ENCODE measurements at places on chromosomes 13 and 19.

DNA sequence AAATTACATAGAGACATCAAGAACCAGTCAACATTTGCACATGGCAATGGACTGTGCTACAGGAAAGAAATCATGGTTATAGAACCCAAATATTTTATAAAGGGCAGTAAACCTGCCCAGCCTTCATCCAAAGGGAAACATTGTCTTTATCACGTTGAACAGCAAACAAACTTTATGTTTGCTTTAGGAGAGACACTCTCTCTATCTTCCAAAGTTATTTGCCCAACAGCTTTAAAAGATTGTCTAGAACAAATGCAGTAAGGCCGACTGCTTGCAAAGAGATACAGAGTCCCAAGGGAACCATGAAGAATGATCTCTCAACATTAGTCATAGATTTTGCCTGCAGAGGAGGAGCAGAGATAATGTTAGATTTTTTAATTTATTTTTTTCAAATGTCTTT, 1323.5 kb upstream of the SLC10A2 start:
- no peak for DNase-seq

- DNase-seq: no peak
Measured at GRCh38 chr19:27822336-27822735, 1390.6 kb downstream of the UQCRFS1 start.

GRCh38 chr19:8462571-8462970, 17.8 kb downstream of the HNRNPM start:
- DNase-seq: no peak

- DNase-seq: no peak
Measured at GRCh38 chr19:44367024-44367423, 10.5 kb upstream of the ZNF112 start.

GRCh38 chr19:35205733-35206323, 22.7 kb downstream of the FAM187B start:
- DNase-seq: no peak

DNA sequence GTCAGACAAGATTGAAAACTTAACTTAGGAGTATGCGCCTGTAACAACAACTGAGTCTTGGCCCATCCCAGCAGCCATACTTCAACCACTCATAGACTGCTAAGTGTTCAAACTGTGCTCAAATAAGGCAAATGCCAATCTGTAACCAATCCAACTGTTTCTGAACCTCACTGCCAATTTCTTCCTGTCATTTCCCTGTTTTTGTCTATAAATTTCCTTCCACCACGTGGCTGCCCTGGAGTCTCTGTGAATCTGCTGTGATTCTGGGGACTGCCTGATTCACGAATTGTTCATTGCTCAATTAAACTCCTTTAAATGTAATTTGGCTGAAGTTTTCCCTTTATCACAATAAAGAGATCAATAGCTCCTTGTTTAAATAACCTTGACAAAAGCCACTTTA, 50.8 kb upstream of the FREM2 start:
- no peak for DNase-seq

- DNase-seq: no peak
Measured at GRCh38 chr13:46630431-46631178, 77.6 kb downstream of the LRCH1 start.

DNA sequence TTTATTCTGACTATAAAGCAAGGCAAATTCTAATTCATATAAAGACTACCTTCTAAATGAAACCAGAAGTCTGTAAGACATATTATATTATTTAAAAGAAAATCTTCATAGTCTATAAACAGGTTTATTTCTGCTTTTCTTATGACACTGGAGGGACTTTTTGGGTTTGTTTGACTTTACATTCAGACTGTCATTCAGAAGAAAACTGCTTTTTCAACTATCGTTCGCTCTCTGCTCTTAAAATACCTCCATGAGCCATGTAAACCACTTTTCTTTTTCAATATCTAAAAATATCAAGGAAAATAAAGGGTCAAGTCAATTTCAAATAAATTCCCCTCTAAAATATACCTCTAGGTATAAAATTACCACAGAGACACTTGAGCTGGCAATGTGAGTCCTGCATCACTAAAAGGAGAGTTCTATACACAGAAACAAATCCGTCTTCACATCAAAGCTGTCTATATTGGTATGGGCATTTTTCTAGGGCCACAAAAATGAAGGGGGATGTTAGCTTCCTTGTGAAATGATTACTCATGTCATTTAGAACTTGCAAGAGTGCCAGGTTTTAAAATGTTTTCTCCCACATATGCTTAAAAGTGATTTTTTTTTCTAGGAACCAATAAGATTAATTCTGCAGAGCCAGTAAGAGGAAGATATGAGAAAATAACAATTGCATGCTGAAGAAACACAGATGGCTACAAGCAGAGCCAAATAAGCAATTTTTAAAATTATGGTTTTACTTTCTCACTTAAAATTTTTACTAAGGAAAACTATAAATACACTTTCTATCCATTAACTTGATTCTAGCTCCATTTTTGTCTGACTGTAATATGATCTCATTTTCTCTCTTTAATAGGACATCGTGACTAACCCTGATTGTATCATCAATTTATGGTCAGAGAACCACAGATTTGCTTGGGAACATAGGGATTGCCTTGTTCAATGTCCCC, 181.8 kb downstream of the TBC1D4 start:
- no peak for DNase-seq

- DNase-seq: no peak
Measured at GRCh38 chr13:44421853-44422525, 48.4 kb downstream of the SERP2 start.

- DNase-seq: no peak
Measured at GRCh38 chr13:98939660-98940191, 38.1 kb downstream of the DOCK9 start.

- no peak for DNase-seq
Measured at GRCh38 chr13:19182536-19182935, 912 bp upstream of the TUBA3C start.

DNA sequence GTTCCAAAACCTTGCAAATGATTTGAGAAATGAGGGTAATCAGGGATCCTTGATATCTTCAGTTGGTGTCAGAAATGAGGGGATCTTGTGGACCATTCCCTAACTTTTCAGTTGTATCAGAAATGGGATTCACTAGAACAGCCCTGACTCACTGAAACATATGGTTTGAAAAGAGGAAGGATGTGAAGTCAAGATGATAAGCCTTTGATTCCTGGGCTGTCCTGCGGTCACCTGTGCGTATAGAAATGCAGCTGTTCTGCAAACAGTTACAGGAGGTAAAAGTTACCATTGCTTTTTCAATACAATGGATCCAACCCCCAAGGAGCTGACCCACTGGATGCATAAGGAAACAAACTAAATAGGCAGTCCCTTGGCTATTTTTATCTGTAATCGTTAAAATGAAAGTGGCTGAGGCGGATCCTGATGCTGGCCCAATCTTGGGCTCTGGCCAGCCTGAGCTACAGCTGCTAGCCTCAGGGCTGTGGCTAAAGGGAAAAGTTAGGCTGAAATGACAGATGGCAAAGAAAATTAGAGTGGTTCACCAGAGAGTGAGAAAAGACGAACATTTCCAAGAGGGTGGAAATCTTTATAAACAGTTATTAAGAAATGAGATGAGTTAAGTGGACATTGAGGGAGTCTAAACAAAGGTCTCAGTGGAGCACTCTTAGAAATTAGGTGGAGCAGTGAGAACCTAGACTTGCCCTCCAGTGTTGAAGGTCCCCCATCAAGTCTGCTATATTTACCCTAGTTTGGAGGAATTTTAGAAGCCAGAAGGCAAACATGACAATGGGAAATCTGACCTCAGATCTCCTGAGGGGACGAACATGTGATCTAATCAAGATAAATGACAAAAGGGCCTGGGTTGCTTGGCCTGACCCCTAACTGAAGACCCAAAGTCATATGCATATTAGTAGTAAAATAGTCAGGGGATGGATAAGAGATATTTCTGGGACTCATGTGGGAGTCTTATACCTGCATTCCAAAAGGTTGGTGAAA, 7.6 kb downstream of the SIGLECL1 start:
- no peak for DNase-seq

DNA sequence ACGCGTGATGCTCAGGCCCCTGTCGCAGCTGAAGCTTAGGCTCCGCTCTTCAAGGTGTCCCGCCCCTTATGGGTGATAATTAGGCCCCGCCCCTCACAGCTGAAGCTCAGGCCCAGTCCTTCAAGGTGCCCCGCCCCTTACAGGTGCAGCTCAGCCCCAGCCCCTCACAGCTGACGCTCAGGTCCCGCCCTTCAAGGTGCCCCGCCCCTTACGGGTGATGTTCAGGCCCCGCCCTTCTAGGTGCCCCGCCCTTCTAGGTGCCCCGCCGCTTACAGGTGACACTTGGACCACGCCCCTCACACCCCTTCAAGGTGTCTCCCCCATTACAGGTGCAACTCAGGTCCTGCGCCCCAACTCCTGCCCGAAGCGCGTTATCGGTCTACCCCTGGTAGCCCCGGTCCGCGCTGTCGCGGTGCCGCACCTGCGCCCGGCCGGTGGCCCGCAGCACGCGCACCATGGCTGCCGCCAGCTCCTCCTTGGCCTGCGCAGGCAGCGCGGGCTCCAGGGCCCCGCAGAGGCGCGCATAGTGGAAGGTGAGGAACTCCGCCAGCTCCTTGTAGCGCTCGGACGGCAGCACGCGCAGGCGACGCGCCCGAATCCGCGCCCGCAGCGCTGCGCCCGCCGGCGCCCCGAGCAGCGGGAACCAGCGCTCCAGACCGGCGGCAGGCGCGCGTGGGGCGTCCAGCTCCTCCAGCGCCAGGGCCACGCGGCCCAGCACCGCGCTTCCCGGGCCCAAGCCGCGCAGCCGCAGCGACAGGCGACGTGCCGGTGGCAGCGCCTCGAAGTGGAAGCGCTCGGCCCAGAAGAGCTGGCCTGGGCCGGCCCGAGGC, 7.3 kb downstream of the RASAL3 start:
- DNase-seq: no peak

DNA sequence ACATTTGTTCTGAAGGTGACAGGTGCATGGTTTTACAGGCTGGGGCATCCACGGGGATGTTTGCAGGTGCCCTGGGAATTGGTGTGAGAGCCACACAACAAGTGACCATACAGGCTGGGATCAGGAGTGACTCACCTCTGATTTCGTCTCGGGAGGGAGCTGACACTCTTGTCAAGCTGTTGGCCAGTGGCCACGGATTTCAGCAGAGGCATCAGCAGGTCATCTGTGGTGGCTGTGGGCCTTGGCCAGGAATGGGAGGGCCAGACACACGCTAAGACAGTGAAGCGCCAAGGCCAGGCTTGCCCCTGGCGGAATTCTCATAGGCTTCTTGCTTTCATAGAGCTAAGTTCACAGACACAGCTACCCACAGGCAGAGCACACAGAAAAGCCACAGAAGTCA, 108.6 kb downstream of the HSPH1 start:
- DNase-seq: no peak

- DNase-seq: no peak
Measured at GRCh38 chr19:17724655-17725054, 5.4 kb downstream of the MAP1S start.

- no peak for DNase-seq
Measured at GRCh38 chr13:107767119-107767518, 448.2 kb downstream of the LIG4 start.

All from glutamatergic neuron (in vitro differentiated cells).